DMS153 (cell line): ENCODE measurements at places on chromosomes 11 and 22.
A peak's percentile ranks its signal among the peaks of the same experiment; 100 is the strongest.

GRCh38 chr11:100624346-100624745, 62.7 kb upstream of the ARHGAP42 start:
- DNase-seq, result no peak

DNA sequence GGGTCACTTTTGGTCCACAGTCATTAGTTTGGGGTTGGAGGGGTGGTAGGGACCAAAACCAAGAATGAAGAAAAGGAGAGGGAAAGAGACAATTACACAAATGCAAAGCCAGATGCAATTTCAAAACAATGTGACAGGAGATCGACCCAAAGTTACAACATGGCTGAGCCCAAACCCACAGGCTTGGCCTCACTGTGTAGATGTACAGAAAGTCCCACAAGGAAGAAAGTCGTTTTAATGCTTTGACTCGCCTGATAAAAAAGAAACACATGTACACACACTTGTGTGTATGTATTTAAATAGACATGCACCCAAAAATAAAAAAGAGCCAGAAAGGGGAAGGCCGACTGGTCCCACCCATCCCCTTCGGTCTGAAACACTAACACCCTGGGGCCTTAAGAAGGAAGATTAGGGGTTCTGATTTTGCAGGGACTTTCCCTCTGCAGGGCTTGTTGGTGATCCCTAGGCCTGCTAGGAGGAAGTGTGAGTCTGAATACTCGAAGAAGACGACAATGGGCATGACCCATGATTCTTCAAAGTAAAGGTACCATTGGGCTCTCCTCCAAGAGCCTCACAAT, 104.1 kb downstream of the ETS1 start:
- no peak for DNase-seq

DNA sequence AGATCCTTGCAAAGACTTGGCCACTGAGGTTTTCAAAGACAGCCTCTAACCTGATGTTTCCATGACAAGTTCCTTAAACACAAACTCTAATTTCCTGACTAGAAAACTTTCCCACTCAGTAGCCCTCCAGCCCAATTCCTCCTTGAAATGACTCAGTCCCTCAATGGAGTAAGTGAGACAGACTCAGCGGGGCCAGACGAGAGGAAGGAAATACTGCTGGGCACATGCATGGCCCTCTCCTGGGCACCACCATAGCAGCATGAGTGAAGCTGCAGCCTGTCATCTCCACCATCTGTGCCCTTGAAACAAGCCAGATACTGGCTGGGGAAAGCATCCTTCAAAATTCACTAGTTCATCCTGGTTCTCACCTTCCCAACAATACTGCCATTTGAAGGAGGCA, 76.2 kb upstream of the GDPD4 start:
- no peak for DNase-seq

DNA sequence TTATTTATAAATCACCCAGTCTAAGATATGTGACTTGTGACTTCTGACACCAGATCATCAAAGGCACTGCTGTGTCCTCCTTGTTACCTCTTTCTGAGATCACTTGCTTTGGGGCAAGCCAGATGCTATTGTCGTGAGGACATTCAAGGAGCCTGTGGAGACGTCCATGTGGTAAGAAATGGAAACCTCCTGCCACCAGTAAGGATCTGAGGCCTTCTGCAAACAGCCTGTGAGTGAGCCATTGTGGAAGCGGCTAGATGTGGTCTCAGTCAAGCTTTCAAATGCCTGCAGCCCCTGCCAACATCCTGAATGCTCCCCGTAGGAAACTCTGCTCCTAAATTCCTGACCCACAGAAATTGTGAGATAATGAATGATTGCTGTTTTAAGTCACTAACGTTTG, 11.7 kb upstream of the RDX start:
- no peak for DNase-seq

DNA sequence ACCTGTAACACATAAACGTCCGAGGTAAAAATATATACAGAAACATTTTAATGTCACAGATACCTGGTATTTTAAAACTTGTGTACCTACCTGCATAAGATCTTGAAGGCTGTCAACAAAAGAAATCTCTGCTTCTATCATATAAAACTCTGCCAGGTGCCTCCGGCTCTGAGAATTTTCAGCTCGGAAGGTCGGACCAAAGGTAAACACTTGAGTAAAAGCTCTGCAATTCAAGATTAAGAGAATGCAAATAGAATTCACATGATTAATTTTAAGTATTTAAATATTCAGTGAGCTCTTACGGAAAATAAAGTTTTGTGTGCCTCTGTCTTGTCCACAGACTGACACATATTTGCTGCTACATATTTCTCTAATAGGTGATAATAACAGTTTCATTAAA, 75.4 kb upstream of the GAB2 start:
- DNase-seq, result no peak

GRCh38 chr11:26134481-26135355, 197.2 kb upstream of the ANO3 start:
- no peak for DNase-seq

- no peak for DNase-seq
Observed at GRCh38 chr11:67276781-67277230, 10.5 kb downstream of the GRK2 start.

GRCh38 chr11:121606354-121606753, 153.6 kb upstream of the SORL1-AS1 start:
- DNase-seq, result no peak

DNA sequence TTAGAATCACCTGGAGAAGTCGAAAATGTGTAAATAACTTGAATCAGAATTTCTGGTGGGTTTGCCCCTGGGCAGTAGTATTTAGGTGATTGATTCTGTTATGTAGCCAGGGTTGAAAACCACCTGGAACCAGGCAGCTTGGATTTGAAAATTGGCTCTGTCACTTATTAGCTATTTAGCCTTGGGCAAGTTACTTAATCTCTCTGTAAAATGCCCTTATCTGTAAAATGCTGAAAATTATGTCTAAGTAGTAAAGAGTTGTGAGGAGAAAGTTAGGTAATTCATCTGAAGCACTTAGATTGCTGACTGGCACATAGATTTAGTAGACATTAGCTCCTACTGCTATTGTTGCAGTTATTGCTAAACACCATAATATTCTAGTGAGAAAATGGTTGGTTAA, 49.3 kb downstream of the PPME1 start:
- no peak for DNase-seq

DNA sequence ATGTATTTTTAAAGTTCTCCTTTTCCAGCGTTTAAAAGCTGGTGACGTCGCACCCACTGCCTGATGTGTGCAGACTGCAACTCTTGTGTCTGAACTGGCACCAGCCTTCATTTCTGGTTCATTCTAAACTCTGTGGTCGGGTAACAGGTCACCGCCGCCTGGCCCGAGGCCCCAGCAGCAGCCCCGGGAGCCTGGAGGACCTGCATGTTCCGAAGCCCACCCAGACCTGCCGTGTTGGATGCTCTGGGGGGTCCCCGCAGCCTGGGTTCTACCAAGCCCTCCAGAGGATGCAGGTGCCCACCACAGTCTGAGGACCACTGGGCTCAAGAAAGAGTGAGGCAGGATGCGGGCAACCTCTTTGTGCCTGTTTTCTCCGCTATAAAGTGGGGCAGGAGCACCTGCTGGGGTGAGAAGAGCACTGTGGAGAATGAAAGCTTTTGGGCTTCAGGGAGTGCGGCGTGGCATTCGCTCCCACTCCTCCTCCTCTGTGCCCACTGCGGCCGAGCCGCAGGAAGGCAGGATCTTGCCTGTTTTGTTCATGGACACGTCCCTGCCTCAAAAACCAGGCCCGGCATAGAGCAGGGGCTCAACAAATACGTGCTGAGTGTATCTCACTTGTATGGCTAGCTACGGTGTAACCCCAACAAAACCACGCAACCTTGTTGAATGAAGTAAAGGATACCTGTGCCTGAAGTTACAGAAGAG, 40.1 kb downstream of the CERK start:
- no peak for DNase-seq

DNA sequence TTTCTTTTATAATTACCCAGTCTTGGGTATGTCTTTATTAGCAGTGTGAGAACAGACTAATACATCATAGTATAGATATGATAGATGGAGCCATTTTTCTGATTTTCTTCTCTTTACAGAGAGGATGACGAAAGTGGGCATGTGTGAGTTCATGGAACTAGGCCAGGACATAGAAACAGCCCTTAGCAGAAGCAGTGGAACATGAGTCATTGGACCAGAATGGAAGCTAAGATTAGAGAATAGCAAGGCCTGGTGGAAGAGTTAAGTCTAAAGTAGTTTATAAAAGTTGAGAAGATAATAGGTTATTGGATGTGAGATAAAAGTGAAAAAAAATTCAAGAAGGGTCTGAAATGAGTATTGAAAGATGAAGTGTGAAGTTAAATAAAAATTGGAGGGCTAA, 97.0 kb upstream of the MPPED2 start:
- no peak for DNase-seq

- no peak for DNase-seq
Observed at GRCh38 chr11:103676413-103676812, 360.0 kb upstream of the DDI1 start.

GRCh38 chr11:75918331-75918730, 103.3 kb downstream of the UVRAG start:
- DNase-seq, result no peak

- no peak for DNase-seq
Observed at GRCh38 chr11:64608046-64608445, 17.0 kb downstream of the SLC22A12 start.

- no peak for DNase-seq
Observed at GRCh38 chr11:83257761-83258168, 28.4 kb downstream of the CCDC90B start.

GRCh38 chr11:110757066-110757465, 44.8 kb upstream of the ARHGAP20 start:
- DNase-seq, result no peak

DNA sequence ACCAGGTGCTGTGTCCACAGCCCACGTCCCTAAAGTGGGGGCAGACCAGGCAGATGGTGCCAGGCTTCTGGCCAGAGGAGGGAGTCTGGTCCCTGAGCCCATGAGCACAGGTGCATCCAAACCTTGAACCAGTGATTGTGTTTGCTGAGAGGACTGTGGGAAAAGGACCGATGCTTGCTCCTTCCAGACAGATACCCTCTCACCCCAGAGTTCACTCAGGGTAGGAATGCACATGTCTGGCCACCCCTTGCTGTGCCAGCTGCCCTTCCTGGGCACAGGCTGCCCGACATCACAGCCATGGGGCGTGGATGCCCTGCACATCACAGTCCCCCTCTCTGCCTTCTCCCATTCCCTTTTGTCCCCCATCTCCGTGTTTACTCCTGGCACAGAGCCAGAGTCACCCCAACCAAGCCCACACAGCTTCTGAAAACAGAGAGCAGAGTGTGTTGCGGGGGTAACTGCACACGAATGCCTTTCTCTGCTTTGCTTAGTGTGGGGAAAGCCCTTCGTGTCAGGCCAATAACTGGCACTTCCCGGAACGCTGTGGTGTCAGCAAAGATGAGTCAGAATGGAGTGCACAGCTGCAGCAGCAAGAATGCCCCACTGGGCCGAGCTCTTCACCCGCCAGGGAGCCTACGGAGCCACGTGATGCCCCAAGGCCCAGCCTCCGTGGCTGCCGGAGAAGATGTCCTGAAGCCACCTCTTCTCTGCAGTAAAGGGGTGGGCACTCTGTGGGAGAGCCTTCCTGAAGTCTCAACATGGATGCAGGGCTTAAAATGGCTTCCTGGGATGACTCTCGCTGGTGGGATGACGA, 7.6 kb downstream of the CARS1 start:
- DNase-seq, result peak; percentile 18

DNA sequence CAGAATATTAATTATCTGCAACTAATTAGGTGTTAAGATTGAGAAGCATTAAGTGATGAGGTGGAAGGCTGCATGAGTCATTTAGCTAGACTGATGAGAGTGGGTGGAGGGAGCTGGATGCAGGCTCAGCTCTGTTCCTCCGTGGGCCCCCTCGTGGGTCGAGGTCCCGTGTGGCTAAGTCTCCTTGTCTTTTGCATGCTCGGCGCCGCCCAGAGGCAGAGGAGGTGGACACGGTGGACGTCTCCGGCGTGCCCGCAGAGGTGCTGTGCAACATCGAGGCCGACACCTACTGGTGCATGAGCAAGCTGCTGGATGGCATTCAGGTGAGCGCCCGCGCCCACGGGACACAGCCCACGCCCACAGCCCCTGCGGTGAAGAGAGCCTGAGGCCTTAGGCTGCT, 211.6 kb downstream of the TBC1D22A start:
- no peak for DNase-seq
